ENCODE measurements at places on chromosomes 5 and 9. TPM values are rescaled to one million over a fixed set of nuclear protein-coding genes. Genes with fewer than 3 reads are reported as not detected.

The SLC4A9 gene
- total RNA-seq, result not detected

GRCh38 chr9:89538871-89539270 is 41.0 kb upstream of the SEMA4D start:
- DNase-seq, result no peak

DNA sequence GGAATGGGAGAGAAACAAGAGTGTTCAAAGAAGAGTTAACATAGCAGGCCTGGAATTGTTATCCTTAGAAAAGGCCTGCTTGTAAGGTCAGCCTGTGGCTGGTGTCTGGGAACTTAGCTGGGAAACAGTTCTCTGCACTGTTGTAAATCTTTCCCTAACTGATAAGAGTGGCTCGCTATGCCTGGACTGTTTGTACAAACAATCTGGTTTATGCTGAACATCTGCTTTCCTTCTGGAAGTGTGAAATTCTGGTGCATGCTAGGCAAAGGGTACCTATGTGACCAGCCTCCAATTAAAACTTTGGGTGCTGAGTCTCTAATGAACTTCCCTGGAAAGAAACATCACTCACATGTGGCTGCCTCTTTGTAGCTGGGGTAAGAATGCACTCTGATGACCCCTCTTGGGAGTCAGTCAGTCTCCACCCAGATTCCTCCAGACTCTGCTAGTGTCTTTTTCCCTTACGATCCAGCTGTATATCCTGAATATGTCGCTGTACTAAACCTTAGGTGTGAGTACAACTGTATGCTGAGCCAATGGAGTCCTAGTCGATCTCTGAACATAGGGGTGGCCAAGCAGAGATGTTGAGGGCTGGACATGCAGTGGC is 16.5 kb downstream of the SPARC start:
- DNase-seq, result no peak

DNA sequence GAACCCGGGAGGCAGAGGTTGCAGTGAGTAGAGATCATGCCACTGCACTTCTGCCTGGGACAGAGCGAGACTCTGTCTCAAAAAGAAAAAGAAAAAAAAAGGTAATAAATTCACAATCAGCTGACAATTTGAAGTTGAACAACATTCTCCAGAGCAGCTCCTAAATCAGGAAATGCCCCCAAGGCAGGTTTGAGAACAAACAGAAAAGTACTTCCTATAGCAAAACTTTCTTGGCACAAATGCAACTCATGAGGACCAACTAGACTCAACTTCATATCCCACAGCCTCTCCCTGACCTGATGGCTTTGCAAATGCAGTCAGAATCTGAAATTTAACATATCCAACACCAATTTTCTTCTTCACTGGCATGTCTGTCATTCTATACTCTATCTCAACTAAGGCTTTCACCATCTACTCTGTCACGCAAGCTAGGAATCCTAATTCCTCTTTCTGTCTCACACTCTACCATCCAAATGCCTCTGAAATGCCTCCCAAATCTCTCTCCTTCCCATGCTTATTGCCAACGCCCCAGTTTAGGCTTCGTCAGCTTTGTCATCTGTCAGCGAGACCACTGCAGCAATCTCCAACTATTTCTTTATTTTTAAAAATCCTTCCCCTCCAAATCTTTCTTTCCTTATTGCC is 113.3 kb downstream of the MAPKAP1 start:
- no peak for DNase-seq

GRCh38 chr9:99012957-99013512 is 69.3 kb downstream of the COL15A1 start:
- DNase-seq, result no peak

All from heart right ventricle (tissue), 16 donors.